ENCODE measurements at places on chromosomes 3 and 15.
A peak's percentile ranks its signal among the peaks of the same experiment; 100 is the strongest.

DNA sequence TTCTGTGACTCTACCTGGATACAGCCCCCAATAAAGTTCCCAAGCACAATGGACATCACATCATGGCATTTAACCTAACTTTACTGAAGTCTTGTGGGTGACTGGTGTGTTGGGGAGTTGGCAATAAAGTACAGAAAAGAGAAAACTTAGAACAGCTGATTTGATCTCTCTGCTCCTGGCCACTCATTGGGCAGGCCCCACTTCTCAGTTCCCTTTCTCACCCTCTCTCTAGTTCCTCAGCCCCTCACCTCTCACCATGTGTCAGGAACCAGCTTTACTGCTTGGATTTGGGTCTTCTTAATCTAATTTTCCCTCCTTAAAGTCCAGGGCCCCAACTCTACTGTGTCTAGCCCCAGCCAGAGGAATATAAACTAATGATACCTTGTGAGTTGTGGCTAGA is 713 bp upstream of the MUC13 start:
- DNase-seq: no peak

- peak; percentile 93 for DNase-seq
These were observed 50.9 kb upstream of the FSIP1 start for GRCh38 chr15:39833515-39833981.

DNA sequence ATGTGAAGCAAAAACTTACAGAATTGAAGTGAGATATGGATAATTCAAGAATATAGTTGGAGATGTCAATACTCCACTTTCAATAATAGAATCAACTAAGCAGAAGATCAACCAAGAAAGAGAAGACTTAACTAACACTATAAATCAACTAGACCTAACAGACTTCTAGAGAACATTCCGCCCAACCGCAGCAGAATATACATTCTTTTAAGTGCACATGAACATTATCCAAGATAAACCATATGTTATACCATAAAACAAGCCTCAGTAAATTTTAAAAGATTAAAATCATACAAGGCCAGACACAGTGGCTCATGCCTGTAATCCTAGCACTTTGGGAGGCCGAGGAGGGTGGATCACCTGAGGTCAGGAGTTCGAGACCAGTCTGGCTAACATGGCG is 5.5 kb upstream of the TEX55 start:
- DNase-seq: no peak

DNA sequence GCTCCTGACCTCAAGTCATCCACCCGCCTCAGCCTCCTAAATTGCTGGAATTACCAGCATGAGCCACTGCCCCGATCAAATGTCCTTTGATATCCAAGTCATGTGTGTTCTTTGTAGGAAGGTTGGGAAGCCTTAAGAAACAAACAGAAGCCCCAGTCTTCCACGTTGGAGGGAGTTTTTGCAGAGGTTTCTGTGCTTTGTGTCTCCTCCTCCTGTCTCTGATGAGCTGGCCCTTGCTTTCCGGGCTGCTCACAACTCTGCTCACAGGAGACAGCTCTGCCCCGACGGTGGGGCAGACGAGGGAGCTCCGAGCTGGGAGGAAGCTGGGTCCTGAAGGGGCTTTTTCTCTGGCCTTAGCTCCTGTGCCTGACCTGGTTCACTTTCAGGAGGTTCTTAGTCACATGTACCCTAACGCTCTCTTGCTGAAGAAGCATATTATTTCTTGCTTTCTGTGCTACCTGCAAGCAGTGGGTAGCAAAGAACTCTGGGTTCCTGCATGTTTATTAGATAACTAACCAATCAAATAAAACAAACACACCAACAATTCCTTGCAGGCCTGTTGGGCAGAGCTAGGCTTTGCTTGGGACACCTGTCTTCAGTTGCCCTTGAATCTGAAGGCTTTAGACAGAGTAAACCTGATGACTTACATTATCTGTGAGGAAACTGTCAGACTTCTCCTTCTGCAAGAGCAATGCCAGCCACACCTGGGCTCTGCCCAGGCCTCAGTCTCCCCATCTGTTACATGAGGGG is 52.6 kb upstream of the SMAD6 start:
- DNase-seq: no peak

- DNase-seq: no peak
These were observed 63.8 kb upstream of the CGNL1 start for GRCh38 chr15:57312318-57313133.

GRCh38 chr15:81080996-81081395 is 53.1 kb upstream of the CFAP161 start:
- DNase-seq: no peak
